ENCODE measurements at places on chromosomes 12 and 14.

GRCh38 chr12:76549131-76549530 lies 10.4 kb downstream of the OSBPL8 start:
- H3K36me3 ChIP-seq, result no peaks in the 10 kb centered on the region
- H3K4me3 ChIP-seq, result peak overlapping the region; percentile 5
- DNase-seq, result no peak
- H3K27me3 ChIP-seq, result no peaks in the 10 kb centered on the region

DNA sequence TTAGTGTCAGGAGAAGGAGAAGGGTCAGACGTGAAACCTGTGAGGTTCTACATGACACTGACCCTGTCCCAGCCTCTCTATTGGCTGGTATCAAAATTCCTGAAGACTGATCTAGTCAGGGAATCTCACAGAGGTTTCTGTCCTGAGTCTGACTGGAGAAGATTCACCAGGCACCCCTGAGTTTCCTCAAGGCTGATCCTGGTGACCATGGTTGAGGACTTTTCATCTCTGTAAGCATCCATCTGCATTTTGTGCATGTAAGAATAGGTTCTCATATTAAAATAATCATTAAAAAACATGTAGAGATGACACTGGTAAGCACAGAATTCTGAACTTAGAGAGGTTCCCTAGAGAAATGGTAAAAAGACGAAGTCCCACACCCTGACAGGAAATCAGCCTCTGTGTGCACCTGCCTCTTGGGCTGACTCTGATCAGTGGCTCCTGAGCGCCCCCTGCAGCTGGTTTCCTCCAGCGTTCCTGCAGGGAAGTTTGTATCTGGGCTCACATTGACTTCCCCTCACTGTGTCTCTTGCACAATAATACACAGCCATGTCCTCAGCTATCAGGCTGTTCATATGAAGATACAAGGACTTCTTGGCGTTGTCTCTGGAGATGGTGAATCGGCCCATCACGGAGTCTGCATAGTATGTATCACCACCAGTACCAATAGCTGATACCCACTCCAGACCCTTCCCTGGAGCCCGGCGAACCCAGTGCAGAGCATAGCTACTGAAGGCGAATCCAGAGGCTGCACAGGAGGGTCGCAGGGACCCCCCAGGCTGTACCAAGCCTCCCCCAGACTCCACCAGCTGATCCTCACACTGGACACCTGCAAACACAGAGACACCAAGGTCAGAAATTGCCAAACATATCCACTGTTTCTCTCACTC lies 991.9 kb downstream of the TMEM121 start:
- no peaks in the 10 kb centered on the region for H3K4me1 ChIP-seq
- no peaks in the 10 kb centered on the region for H3K36me3 ChIP-seq
- H3K27me3 ChIP-seq, result no peaks in the 10 kb centered on the region
- no peak for DNase-seq
- H3K27ac ChIP-seq, result no peak overlapping the region

GRCh38 chr14:21840765-21841164 lies 167.1 kb upstream of the OR4E1 start:
- DNase-seq, result no peak
- no peaks in the 10 kb centered on the region for H3K36me3 ChIP-seq
- no peak overlapping the region for H3K4me3 ChIP-seq
- no peak overlapping the region for H3K27ac ChIP-seq

- H3K4me3 ChIP-seq, result no peak overlapping the region
- H3K27ac ChIP-seq, result peak overlapping the region; percentile 37
- no peaks in the 10 kb centered on the region for H3K27me3 ChIP-seq
- H3K36me3 ChIP-seq, result peaks cover 2% of the 10 kb centered on the region
Measured at GRCh38 chr12:92602930-92603623, 99.7 kb upstream of the PLEKHG7 start.

GRCh38 chr14:93207468-93208308 lies 632 bp downstream of the UBR7 start:
- H3K36me3 ChIP-seq, result peaks cover 2% of the 10 kb centered on the region
- H3K4me3 ChIP-seq, result peak overlapping the region; percentile 99
- peaks cover 35% of the 10 kb centered on the region for H3K4me1 ChIP-seq
- no peak for DNase-seq
- peak overlapping the region; percentile 95 for H3K27ac ChIP-seq
- H3K27me3 ChIP-seq, result no peaks in the 10 kb centered on the region
